Muscle of leg (tissue), 16 donors: ENCODE measurements at places on chromosomes 16 and 17. TPM values are rescaled to one million over a fixed set of nuclear protein-coding genes. Genes with fewer than 3 reads are reported as not detected.

HID1 gene
- total RNA-seq, result 2.7 TPM

RPL27 gene
- 3,028 TPM for total RNA-seq

SLC6A4 gene
- total RNA-seq, result 0.13 TPM

SPNS2 gene
- 5.0 TPM for total RNA-seq

- no peak for DNase-seq
- H3K27me3 ChIP-seq, result no peaks in the 10 kb centered on the region
- H3K4me1 ChIP-seq, result no peaks in the 10 kb centered on the region
- no peak overlapping the region for H3K4me3 ChIP-seq
These were observed 12.0 kb upstream of the SLC39A11 start for GRCh38 chr17:73104450-73104849.

DNA sequence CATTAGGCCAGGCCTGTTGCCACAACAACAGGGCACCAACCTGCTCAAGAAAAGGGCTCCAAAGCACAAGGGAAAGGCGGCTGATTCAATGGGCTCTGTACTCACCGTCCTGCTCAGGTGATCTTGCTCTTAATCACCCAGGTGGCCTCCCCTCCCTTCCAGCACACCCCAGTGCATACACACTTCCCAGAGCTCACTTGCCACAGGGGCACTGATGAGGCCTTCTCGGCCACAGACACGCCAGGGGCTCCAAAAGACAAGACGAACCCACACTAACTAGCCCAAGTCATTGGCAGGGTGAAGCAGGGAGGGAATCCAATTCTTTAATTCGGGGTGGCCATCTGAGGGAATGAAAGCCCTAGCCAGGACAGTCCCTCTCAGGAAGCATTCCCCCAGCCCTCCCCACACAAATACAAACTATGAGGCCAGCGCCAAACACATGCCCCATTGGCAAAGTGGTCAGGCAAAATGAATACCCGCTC, 1.4 kb downstream of the MYO18A start:
- no peak for DNase-seq
- peak overlapping the region; percentile 10 for H3K4me3 ChIP-seq
- H3K27ac ChIP-seq, result peak overlapping the region; percentile 83
- H3K27me3 ChIP-seq, result no peaks in the 10 kb centered on the region
- H3K36me3 ChIP-seq, result no peaks in the 10 kb centered on the region

DNA sequence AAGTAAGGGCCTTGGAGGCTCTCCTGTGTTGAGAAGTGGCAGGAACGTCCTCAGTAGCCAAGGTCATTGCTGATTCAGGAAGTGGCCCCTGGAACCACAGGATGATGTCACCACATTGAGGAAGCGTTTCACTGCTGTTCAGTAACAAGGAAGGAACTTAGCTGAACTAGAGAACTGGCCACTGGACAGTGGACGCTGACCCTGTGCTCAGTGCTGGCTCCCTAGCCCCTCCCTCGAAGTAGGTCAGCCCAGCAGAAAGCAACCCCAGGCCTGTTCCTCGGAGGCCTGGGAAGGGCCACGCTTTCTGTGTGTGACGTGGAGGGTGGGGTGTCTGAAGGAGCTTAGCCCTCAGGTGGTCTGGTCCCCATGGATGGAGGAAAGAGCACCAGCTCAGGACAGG, 58.3 kb downstream of the B9D1 start:
- H3K27me3 ChIP-seq, result no peaks in the 10 kb centered on the region
- H3K27ac ChIP-seq, result peak overlapping the region; percentile 18
- no peak overlapping the region for H3K4me3 ChIP-seq
- H3K36me3 ChIP-seq, result peaks cover 10% of the 10 kb centered on the region
